ENCODE measurements at places on chromosomes 3 and 15. TPM values are rescaled to one million over a fixed set of nuclear protein-coding genes. Genes with fewer than 3 reads are reported as not detected.

- no peaks in the 10 kb centered on the region for H3K36me3 ChIP-seq
- H3K27ac ChIP-seq = no peak overlapping the region
- H3K4me3 ChIP-seq = no peak overlapping the region
- H3K4me1 ChIP-seq = no peaks in the 10 kb centered on the region
These were observed 355.2 kb downstream of the FOXP1 start for GRCh38 chr3:71228156-71228866.

The GRIP2 gene
- 0.42 TPM for total RNA-seq

The DUOXA2 gene
- not detected for total RNA-seq

The SLC41A3 gene
- 14.2 TPM for total RNA-seq

The GPR149 gene
- not detected for total RNA-seq

All from right lobe of liver (tissue), 6 donors.